AG08396 (cell line): ENCODE measurements at places on chromosomes 2 and 18.

DNA sequence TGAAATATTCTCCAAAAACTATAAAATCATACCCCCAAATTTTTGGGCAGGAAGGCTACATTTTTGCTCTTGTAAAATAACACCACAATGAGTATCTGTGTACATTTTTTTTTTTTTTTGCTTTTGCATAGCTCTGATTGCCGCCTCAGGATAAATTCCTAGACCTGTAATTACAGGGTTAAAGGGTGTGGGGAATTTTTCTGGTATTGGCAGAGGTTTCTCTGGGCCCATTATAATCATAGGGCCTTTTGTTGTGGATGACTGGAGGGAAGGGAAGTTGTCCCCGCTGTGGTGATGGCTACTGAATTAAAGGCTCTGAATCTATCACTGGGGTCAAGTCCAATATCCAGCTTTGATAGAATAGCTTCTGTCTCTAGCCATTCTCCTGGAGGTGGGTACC, 26.6 kb downstream of the CCDC195 start:
- no peak for DNase-seq

DNA sequence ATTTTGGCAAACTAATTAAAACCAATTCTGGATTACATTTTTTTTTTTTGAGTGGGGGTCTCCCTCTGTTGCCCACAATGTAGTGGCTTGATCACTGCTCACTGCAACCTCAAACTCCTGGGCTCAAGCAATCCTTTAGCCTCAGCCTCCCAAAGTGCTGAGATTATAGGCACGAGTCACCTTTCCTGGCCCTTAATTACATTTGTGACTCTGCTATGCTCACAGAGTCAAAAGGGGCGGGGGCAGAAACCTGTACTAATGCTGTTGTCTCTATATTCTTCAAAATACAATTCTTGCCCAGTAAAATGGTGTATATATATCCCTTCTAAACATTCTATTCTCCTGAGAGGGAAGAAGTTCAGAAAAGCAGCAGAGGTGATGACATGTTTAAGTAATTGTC, 23.2 kb downstream of the PRKD3 start:
- DNase-seq = no peak

DNA sequence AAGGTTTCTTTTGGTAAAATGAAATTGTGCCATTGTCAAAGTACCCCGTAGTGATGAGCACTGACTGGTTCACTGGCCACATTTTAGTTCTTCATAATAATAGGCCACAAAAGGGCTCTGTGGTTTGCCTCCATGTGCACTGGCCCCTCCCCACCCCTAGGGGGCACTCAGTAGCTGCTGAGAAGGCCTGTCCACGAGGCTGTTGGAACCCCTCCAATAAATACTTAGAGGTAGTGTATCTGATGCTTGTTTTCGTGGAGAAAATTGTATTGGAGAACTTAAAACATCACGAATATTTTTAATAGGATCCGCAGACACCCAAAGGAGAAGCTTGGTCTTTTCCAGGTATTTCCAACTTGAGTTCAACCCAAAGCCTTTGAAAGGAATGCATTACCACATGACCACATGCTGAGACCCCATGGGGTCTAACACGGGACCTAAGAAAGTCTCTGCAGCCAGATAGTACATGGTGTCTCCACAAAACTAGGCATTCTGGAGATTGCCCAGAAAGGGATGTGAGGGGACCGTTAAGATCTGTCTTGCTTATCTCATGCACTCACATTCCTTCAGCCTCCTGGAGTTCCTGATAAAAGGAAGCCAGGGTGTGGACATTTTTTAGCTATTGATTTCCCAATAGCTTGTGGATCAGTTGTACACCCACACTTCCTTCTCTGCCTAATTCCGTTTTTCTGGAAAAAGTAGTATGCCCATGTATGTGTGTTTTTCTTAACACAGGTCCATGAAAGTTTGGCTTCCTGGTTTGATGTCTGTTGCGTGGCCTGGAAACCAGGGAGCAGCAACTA, 28.5 kb upstream of the NOSTRIN start:
- DNase-seq = peak; percentile 65

DNA sequence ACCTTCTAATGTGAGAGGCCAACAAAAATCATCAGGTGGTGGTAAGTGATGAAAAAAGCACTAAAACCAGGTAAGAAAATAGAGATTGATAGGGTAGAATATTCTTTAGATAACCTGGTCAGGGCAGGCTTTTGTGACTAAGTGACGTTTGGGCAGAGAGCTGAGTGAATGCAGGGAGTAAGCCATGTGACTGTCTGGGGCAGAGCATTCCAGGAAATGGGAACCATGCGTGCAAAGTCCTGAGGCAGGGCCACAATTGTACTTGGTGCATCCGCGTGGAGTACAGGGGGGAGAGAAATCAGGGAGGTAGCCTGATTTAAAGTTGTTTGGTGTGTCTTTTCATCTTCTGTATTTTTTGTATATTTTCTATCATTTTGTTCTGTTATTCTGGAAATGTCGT, 102.5 kb downstream of the LYPD6B start:
- no peak for DNase-seq

DNA sequence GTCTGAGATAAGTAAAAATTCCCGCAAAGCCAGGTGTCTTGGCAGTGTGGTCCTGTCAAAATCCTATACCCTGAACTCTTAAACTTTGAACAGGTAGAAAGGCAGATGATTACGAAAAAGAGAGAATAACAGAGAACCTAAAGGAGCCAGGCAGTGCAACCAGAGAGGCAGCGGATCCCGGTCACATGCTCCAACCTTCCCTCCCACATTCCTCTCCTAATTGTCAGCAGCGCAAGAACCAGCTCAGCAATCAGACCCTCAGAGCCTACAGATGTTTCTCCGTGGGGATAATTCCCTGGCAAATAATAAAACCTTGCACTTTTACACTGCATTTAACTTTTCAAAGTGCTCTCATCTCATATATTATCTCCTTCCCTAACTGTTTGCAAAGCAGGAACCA, 124.8 kb downstream of the EPHA4 start:
- no peak for DNase-seq

DNA sequence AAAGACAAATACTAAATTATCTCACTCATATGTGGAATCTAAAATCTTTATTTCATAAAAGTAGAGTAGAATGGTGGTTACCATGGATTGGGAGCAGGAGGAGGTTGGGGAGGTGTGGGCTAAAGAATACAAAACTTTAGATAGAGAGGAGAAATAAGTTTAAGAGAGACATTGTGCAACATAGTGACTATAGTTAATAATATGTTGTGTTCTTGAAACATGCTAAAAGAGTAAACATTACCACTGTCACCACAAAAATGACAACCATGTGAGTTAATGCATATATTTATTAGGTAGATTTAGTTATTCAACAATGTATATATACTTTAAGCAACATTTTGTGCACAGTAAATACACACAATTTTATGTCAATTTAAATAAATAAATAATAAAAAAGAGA, 128.5 kb upstream of the COL3A1 start:
- DNase-seq = no peak

DNA sequence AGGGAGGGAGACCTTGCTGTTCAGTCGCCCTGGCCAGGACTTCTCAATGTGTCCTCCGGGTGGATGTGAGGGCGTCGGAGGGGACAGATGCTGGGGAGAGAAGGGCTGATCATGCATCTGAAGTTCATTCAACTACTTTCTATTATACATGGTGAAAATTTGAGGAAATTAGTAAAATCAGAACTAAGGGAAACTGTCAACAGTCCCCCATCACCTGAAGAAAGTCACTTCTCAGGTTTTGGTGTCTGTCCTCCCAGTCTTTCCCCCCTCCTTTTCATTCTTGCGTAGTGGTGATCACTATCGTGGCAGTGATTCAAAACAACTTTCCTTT, 17.4 kb upstream of the ACKR3 start:
- no peak for DNase-seq

GRCh38 chr18:76488190-76488589, 6.9 kb downstream of the ZNF516 start:
- no peak for DNase-seq
